ENCODE measurements at places on chromosomes 11 and 22.

DNA sequence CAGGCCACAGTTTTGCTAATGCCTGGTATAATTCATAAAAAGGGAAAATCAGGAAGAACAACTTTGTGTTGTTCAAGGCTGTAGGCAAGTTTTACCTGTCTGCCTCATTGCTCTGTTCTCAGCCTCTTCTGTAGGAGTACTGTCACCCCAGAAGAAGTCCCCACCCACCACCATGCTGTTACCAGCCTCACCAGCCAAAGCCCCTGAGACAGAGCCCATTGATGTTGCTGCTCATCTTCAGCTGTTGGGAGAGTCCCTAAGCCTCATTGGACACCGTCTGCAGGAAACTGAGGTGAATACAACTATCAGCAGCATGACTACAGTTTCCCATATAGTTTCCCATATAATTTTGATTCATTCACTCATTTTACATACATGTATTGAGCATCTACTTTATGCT, 11.6 kb upstream of the TOM1 start:
- DNase-seq, result no peak

- peak; percentile 9 for DNase-seq
These were observed 36.7 kb downstream of the SMC1B start for GRCh38 chr22:45376703-45377102.

- no peak for DNase-seq
These were observed 24.0 kb downstream of the PLAAT3 start for GRCh38 chr11:63590024-63590788.

GRCh38 chr11:16605389-16605893, 133.0 kb upstream of the C11orf58 start:
- no peak for DNase-seq

GRCh38 chr11:19426011-19426755, 185.4 kb upstream of the E2F8 start:
- DNase-seq, result no peak
